ENCODE measurements at places on chromosomes 11 and 22.

GRCh38 chr11:67656278-67656922 is 5.9 kb upstream of the ACY3 start:
- DNase-seq, result no peak

DNA sequence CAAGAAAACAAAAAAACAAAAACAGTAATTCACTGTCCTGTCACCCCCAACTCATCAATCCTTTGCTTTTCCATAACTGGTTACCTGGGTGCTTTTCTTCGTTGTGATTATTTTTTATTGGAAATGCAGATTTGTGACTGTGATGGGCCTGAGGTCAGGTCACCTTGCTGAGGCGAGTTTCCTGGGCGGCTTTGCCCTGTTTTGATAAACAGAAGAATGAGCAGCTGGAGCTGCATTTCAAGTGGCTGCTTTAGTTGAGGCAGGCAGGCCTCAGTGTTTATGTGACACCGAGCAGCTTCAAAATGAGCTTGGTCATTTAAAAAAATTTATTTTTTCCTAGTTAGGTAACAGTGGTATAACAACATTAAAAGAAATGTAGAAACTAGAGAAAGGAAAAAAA is 22.2 kb downstream of the PTPRJ start:
- DNase-seq, result no peak

DNA sequence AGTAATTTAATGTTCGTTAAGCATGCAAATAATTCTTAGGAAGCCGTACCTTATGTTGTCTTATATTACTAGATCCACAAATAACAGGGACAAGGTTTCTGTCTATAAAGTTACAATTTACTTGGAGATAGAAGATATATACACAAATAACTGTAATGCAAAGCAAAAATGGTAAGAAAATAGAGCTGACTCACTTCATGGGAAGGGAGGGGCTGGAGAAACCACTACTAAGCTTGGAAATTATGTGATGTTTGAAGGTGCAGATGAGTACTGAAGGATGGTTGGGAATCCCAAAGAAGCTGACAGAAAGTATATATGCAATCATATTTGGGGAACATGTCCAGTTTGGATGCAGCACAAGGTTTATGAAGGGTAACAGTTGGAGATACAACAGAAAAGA is 4.0 kb downstream of the NPAT start:
- DNase-seq, result no peak

DNA sequence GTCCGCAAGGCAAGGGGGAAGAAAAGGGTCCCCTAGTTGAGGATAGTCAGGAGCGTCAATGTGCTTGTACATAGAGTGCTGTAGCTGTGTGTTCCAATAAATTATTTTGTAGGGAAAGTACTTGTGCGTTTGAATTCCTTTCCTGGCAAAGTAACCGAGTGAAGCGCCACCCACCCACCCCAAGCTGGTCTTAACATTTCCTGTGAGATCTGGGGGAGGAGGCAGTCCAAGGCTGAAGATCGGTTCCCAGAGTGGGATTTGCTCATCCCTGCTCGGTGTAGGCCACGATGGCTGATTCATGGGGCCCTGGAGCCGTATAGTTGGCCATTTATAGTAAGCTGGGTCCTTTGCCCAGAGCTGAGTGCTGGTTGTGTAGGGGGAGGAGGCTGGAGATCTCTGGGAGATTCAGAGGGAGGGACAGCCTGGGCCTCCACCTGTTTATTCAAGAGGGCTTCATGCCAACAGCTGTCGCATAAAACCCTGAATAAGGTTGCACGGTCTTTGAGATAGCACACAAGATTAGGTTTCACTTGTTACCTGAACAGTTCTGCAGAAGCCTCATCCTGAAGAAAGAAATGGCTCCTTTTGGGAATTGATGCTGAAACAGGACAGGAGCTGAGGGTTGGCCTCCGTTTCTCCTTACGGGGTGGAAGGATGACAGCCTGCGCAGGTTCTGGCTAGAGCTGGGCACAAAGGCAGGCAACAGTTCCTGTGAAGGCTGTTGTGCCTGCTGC is 2.4 kb downstream of the ATF4 start:
- DNase-seq, result peak; percentile 39

- no peak for DNase-seq
These were observed 16.9 kb downstream of the SLC37A2 start for GRCh38 chr11:125079878-125080530.

- DNase-seq, result no peak
These were observed 64.5 kb downstream of the CEP164 start for GRCh38 chr11:117392001-117392690.

GRCh38 chr22:47065756-47066615 is 303.5 kb downstream of the TBC1D22A start:
- DNase-seq, result no peak

DNA sequence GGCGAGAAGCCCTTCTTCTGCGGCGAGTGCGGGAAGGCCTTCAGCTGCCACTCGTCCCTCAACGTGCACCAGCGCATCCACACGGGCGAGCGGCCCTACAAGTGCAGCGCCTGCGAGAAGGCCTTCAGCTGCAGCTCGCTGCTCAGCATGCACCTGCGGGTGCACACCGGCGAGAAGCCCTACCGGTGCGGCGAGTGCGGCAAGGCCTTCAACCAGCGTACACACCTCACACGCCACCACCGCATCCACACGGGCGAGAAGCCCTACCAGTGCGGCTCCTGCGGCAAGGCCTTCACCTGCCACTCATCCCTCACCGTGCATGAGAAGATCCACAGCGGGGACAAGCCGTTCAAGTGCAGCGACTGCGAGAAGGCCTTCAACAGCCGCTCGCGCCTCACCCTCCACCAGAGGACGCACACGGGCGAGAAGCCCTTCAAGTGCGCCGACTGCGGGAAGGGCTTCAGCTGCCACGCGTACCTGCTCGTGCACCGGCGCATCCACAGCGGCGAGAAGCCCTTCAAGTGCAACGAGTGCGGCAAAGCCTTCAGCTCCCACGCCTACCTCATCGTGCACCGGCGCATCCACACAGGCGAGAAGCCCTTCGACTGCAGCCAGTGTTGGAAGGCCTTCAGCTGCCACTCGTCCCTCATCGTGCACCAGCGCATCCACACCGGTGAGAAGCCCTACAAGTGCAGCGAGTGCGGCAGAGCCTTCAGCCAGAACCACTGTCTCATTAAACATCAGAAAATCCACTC is 12.2 kb downstream of the ZNF74 start:
- DNase-seq, result no peak

DNA sequence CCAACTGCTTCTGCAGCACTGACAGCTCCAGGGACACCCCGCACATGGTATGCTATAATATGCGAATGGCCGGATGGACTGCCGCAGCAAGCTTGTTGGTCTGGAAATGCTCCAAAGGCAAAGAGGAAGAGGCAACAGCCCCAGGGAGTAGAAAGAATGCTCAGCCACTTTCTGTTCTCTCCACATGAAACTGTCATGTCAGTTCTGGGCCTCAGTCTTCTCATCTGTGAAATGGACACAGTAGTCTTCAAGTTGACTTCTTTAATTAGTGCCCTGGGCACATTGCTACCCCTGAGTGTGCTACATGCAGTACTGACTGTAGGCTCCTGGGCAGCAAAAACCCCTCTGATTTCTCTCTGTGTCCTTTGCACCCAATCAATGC is 19.9 kb downstream of the IL10RA start:
- no peak for DNase-seq

- no peak for DNase-seq
These were observed 103.3 kb downstream of the UVRAG start for GRCh38 chr11:75918331-75918730.

- DNase-seq, result no peak
These were observed 756.8 kb downstream of the NTM start for GRCh38 chr11:132126973-132127899.

GRCh38 chr11:69055598-69056516 is 7.1 kb downstream of the TPCN2 start:
- DNase-seq, result no peak

- no peak for DNase-seq
These were observed 81.4 kb downstream of the TIMP3 start for GRCh38 chr22:32882774-32883530.

- no peak for DNase-seq
These were observed 143.0 kb upstream of the SORL1-AS1 start for GRCh38 chr11:121595717-121596161.

DNA sequence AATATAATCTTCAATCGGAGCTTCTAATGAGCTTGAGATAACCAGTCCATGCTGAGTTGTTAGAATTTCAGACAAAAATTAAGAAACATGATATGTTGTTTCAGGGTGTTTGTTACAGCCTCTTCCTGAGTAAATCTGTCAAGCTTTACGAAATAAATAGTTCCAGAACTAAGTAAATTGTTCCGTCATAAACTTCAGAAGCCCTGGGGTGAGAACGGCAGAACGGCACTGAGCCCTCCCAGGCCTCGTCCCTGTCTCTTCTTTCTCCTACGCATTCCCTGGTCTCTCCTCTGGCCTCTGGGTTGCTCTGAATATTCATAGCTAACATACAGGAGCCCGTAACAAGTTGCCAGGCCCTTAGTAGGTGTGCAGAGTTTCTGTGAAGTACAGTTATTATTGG is 390.8 kb upstream of the NARS2 start:
- DNase-seq, result no peak

DNA sequence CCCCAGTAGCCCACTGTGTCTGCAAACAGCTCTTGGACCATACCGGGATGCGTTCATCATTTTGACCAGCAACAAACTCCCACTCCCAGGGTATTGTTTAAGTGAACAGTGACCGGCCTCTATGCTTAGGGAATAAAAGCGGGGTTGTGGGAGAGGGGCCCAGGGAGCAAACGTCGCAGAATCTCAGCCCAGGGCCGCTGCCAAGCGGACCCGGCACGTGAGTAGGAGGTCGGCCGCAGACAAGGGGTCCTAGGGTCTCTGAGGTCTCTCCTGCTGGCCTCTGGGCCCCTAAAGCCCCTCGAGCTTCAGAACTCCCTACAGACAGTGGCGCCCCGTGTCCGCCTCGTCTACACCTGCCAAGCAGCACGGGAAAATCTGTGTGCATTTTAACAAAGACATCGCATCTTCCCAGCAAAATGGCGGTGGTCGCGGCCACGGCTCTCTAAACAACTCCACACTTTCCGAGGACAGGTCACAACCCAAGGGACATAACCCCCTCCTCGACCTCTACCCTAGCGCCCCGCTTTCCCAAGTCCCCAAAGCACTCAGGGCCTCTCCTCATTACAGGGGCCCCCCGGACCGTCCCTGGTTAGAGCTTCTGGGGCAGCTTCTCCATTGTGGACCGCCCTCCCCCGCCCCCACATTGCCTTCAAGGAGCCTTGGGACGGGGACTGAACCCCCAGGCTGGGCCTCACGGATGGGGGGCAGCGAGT is 3.9 kb upstream of the GCAT start:
- no peak for DNase-seq

GRCh38 chr22:25602916-25603315 is 38.4 kb downstream of the GRK3 start:
- no peak for DNase-seq

GRCh38 chr22:38901111-38901641 is 29.2 kb upstream of the CBX6 start:
- DNase-seq, result no peak

DNA sequence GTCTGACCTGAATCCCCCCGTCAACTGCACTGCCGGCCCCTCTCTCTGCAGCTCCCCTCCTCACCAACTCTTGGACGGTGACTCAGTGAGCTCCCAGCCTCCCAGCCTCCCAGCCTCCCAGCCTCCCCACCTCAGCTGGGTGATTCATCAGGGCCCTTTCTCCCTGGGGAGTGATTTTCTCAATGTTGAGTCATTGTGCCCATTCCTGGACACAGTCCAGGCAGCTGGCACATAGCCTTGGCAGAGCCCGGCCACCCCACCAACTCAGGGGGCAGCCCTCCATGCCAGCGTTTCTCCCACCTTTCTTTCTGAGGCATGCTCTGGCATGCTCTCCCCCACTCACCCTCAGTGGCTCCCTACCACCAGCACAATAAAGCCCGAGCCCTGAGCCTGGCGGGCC is 30.7 kb downstream of the PDE2A start:
- no peak for DNase-seq

DNA sequence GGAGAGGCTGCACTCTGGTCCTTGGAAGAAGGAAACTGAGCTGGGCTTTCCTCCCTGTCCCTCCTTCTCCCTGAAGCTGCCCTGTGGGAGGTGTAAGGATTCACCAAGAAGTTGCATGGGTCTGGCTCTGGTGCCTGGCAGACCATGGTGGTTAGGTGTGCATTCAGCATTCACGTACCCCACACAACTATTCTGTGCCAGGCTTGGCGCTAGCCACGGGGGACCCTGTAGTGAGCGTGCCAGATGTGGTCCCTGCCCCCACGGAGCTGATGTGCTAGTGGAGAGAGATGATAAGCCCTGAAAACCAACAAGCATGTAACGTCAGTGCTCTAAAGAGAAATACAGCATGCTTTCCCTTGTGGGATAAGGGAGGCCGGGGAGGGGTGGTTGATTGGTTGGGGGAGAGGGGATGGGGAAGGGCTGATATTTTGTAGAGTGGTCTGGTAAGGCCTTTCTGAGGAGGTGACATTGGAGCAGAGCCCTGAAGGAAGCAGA is 48.9 kb downstream of the CD82 start:
- no peak for DNase-seq

DNA sequence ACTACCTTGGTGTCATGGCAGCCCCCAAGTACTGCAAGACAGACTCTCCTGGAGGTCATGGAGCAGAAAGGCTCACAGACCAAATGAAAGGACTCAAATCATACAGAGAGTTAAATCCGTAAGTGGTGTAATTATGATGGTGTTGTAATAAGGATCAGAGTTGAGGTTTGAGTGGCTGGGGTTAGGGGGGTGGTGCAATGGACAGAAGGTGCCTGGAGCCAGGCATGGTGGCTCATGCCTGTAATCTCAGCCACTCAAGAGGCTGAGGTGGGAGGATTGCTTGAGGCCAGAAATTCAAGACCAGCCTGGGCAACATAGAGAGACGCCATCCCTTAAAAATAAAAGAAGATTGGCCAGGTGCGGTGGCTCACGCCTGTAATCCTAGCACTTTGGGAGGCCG is 18.7 kb downstream of the ART5 start:
- no peak for DNase-seq

DNA sequence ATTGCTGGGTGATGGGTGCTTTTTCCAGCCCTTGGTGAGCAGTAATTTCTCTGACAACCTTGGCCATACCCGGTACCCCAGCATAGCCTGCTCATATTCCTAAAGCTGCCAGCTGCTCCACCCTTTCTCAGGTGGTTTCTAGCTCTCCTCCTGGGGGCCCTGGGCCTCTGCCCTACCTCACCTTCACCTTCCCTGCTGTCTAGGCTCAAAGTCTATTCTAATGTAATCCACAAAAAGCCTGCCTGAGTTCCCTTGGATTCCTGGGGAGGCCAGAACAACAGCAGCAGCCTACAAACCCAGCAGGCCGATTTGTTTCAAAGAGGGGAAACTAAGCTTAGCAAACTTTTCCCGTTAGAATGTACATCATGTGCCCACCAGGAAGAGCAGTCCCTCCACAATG is 117.6 kb downstream of the DSCAML1 start:
- no peak for DNase-seq

Measured in CD4-positive, CD25-positive, alpha-beta regulatory T cell (primary cell).